Activated naive CD4-positive, alpha-beta T cell treated with anti-CD3 and anti-CD28 coated beads, Interleukin-2, amount 50 U/mL, for 72 hours (primary cell): ENCODE measurements at places on chromosomes 6 and 20. TPM values are rescaled to one million over a fixed set of nuclear protein-coding genes. Genes with fewer than 3 reads are reported as not detected.
A peak's percentile ranks its signal among the peaks of the same experiment; 100 is the strongest.

SLC2A10 gene
- total RNA-seq = not detected

- DNase-seq = no peak
These were observed 15.2 kb downstream of the STXBP5 start for GRCh38 chr6:147219463-147219862.

PTGIS gene
- 0.60 TPM for total RNA-seq

DNA sequence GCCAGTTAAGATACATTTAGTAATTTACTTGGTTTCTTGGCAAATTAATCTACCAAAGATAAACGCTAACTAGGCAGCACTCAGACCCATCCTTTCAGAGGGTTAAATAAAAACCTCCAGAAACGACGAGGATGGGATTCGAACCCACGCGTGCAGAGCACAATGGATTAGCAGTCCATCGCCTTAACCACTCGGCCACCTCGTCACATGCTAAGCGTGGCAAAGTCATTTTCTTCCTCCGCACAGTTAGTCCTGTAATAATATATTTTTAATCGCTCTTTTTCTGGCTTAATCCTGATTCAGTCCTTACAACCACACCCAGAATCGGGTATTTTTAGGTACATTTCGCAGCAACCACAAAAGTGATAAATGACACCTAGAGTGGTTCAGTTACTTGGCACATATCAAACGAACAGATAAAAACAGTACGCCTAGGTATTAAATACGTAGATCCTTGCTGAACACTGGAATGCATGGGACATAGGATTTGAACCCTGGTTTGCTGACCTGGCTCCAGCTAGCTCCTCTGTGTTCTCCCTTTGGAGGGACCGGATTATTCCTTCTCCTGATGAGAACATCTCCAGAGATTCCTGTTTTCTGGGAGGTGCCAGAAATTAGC lies 71.6 kb downstream of the GPX5 start:
- peak; percentile 30 for DNase-seq

DNA sequence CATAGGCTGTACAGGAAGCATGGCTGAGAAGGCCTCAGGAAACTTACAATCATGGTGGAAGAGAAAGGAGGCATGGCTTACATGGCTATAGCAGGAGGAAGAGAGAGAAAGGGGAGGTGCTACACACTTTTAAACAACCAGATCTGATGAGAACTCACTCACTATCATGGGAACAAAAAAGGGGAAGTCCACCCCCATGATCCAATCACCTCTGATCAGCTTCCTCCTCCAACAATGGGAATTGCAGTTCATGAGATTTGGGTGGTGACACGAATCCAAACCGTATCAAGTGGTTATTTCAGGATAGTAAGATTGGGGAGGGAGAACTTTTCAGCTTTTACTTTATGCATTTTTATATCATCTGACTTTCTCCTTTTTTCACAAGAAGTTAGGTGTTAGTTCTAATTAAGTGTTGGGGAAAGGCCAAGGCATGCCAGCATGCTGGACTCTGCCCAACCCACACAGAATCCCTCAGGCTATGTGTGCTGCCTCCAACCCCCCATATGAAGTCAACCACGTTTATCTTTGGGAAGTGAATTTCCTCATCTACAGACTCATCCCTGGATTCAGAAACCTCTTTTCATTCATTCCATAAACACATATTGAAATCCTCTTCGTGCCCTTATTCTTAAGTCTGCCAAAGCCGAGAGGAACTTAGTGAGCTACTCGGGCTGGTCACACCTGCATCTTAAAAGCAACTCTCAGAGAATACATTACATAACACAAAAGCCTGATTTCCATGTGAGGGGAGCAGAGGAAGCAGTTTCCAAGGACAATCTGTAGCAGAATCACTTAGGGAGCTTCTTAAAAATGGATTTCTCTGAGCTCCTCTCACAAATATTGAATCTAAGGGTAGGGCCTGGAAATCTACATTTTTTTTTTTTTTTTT lies 16.7 kb upstream of the CLIC5 start:
- DNase-seq = no peak

SLC22A23 gene
- total RNA-seq = 0.72 TPM

- DNase-seq = no peak
These were observed 776 bp downstream of the PPIL1 start for GRCh38 chr6:36873612-36874442.

GDAP1L1 gene
- not detected for total RNA-seq

NDRG3 gene
- 28.8 TPM for total RNA-seq

GRCh38 chr6:3566812-3567211 lies 110.0 kb upstream of the SLC22A23 start:
- no peak for DNase-seq

GRCh38 chr6:116268589-116269293 lies 11.0 kb downstream of the TSPYL1 start:
- DNase-seq = no peak
